ENCODE measurements at places on chromosomes 5 and 9. TPM values are rescaled to one million over a fixed set of nuclear protein-coding genes. Genes with fewer than 3 reads are reported as not detected.

The MRPL50 gene
- 7.2 TPM for total RNA-seq

DNA sequence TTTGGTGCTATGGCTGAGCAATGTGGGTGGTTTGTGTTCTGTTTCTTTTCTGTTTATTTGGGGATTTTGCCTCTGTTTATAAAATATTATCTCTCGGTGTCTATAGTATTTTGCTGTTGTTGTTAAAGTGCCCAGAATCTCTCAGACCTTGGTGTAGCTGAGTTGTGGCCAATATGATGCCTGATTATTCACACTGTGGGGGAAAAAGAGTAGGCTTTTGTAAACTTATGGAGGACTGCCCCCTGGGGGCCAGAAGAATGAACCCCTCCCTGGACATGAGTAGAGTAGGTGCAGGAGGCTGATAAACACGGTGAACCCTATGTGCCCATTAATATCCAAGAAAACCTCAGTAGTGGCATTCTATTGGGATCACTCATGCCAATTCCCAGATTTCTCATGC lies 49.0 kb upstream of the DPYSL3 start:
- no peaks in the 10 kb centered on the region for H3K36me3 ChIP-seq
- no peak overlapping the region for H3K4me3 ChIP-seq
- no peaks in the 10 kb centered on the region for H3K4me1 ChIP-seq
- no peak overlapping the region for H3K27ac ChIP-seq
- no peak for DNase-seq

The NPDC1 gene
- total RNA-seq: 43.5 TPM

The KCNV2 gene
- not detected for total RNA-seq

The CCNJL gene
- total RNA-seq: 35.0 TPM

GRCh38 chr5:100772006-100772405 lies 131.1 kb downstream of the ST8SIA4 start:
- H3K27me3 ChIP-seq: no peaks in the 10 kb centered on the region
- H3K36me3 ChIP-seq: no peaks in the 10 kb centered on the region
- H3K4me1 ChIP-seq: no peaks in the 10 kb centered on the region
- no peak overlapping the region for H3K27ac ChIP-seq
- DNase-seq: no peak

The HRH2 gene
- 0.33 TPM for total RNA-seq

- H3K27me3 ChIP-seq: no peaks in the 10 kb centered on the region
- no peak for DNase-seq
- H3K4me1 ChIP-seq: no peaks in the 10 kb centered on the region
- H3K27ac ChIP-seq: no peak overlapping the region
Observed at GRCh38 chr9:120191141-120191540, 388.8 kb downstream of the CDK5RAP2 start.

GRCh38 chr9:109320331-109320741 lies 523 bp downstream of the EPB41L4B start:
- H3K36me3 ChIP-seq: no peaks in the 10 kb centered on the region
- no peak overlapping the region for H3K27ac ChIP-seq
- peaks cover 28% of the 10 kb centered on the region for H3K4me1 ChIP-seq
- H3K4me3 ChIP-seq: peak overlapping the region; percentile 53
- H3K27me3 ChIP-seq: no peaks in the 10 kb centered on the region
- DNase-seq: no peak

The LYSMD3 gene
- 16.0 TPM for total RNA-seq
